ENCODE measurements at places on chromosomes 2 and 18.

DNA sequence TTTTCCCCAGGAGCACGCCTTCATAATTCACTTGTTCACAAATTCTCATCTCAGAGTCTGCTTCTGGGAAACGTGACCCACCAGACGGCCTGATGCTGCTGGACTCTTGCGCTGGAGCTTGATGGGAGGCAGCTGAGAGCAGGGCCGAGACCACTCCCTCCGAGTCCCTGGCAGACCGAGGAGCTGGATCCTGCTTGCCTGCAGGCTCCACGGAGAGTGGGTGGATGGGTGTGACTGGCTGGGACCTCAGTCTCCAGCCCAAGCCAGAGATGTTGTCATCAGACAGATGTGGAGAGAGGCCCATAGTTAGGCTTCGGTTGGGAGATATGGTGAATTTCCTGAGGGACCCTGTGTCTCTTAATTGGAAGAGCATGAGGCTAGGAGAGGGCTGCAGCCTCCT lies 76.4 kb downstream of the TSN start:
- DNase-seq: no peak

- no peak for DNase-seq
Observed at GRCh38 chr18:22484471-22484870, 66.8 kb upstream of the CTAGE1 start.

DNA sequence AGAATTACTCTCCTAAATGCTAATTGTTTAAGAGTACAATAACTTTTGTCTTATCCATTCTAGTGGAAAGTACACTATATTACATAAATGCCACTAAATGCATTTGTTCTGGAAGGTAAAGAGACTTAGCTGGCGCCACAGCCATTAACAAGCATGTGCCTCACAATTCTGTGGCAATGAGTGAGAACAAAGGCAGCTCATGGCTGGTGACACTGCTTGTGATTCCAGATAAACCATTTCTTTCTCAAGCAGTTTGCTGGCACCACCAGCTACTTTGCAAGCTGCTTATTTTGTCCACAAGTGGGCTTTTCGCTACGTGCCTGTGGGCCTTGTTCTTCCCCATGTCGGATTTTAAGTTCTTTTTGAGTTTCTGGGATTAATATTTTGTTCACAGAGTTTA lies 147.6 kb upstream of the SMAD7 start:
- no peak for DNase-seq

GRCh38 chr2:127025359-127026166 lies 81.4 kb downstream of the BIN1 start:
- DNase-seq: no peak

GRCh38 chr2:212538305-212539071 lies at the start of gene ERBB4:
ERBB4 (minus strand) TSS chr2:212538802; CDS start chr2:212538530, 272 bp downstream.
- DNase-seq: no peak

Data from GM12891 (cell line).